Activated naive CD4-positive, alpha-beta T cell treated with anti-CD3 and anti-CD28 coated beads for 36 hours (primary cell): ENCODE measurements at places on chromosomes 1 and 21. TPM values are rescaled to one million over a fixed set of nuclear protein-coding genes. Genes with fewer than 3 reads are reported as not detected.

ALX3 gene
- total RNA-seq = not detected

VCAM1 gene
- total RNA-seq = not detected

FCGR1A gene
- total RNA-seq = not detected

ETNK2 gene
- 0.93 TPM for total RNA-seq

SERTAD4 gene
- not detected for total RNA-seq

CA6 gene
- total RNA-seq = 0.62 TPM

RXFP4 gene
- total RNA-seq = 0.29 TPM

GRCh38 chr1:84363019-84363418, 35.3 kb upstream of the DNASE2B start:
- DNase-seq = no peak

GRCh38 chr1:5481889-5482288, 510.3 kb downstream of the NPHP4 start:
- DNase-seq = peak; percentile 56

- no peak for DNase-seq
Measured at GRCh38 chr1:32380057-32380456, 14.2 kb downstream of the BSDC1 start.

- no peak for DNase-seq
Measured at GRCh38 chr1:108064255-108064654, 99.3 kb upstream of the VAV3 start.

GRCh38 chr1:203906932-203907331, 45.5 kb downstream of the SNRPE start:
- no peak for DNase-seq

- no peak for DNase-seq
Measured at GRCh38 chr1:40984531-40984930, 5.0 kb downstream of the CTPS1 start.

DNA sequence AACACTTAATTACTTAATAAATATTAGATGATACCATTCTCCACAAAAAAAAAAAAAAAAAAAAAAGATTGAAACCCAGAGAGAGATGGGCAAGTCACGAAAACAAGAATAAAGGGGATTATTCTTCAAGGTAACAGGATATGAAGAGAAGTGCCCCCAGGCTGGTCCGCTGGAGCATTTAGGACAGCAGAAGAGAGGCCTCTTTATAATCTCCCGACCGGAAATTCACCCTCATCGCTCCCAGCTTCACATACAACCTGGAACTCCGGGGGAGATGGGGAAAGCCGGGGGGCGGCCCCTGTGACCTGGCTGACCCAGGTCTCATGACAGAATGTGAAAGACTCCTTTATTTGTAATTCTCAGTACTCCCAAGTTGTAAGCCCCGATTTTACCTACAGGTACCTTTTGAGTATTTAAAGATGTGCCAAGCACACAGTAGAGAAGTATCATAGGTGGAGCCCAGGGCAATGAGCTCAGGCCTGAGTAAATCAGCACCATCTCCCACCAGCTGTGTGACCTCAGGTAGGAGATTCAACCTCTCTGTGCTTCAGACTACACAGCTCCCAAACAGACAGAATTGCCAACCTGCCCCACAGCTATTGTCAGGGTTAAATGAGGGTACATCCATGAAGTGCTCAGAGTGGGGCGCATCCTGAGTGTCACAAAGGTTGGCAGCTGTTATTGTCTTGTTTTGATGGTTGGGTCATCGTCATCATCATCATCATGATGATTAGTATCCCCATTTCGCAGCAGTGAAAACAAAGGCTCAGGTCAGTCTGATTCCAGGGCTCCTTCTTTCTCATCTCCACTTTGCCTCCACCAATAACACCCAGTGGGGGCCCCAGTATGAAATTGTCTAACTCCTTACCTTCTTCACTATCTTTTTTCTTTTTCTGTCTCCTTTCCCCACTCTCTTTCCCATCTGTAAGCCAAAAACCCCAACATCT, 148.4 kb downstream of the PSMG1 start:
- DNase-seq = no peak

DNA sequence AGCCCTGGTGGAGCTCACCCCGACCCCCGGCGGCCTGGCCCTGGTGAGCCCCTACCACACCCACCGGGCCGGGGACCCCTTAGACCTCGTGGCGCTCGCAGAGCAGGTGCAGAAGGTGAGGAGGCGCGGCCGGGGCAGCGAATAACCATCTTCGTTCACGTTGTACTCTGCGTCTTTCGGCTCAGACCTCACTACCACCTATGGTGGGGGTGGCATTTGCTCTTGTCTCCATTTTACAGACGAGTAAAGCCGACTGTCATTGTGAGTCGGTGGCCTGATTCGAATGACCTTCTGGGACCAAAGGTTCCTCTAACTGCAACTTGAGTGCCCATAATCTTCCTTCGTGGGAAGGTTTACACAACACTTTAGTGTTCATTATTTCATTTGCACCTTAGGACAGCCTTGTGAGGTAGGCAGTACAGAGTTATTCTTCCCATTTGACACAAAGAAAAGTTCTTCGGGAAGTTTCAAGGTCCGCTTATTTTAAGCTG, 506 bp downstream of the C1orf50 start:
- no peak for DNase-seq

- no peak for DNase-seq
Measured at GRCh38 chr1:53165408-53165961, 23.0 kb upstream of the SLC1A7 start.

DNA sequence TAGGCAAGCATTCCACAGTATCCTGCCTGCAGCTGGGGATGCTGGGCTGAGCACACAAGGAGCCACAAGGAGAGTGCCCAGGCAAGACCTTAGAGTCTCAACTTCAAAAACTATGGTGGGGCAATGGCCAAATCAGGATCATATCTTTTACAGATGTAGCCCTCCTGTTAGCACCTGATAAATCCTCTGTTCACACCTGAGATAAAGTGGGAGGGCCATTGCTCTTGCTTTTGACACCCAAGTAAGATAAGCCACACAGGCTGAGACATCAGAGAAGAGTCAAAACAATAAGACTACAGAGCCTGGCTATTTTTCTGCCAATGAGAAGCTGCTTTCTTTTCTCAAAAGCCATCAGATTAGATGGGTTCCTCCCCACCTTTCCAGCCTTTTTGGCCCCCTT, 148.9 kb downstream of the AJAP1 start:
- DNase-seq = no peak

GRCh38 chr1:203055161-203055799, 29.0 kb downstream of the PPFIA4 start:
- DNase-seq = no peak

DNA sequence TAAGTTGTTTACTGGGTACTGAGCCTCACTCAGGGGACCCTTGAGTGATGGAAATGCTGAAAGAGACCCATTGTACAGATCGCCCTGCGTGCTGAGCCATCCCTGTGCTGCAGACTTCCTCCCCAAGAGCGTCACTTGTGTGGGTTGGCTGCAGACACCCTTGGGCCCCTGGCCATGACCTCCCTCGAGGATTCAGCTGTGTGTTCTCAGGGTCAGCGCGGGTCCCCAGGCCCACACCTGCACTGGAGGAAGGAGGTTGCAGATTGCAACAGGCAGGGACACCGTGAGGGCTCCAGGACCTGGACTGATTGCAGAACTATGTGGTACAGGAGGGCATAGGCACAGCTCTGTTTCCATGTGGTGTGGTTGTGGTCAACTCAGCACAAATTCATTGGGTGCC, 4.4 kb downstream of the SNAP47 start:
- DNase-seq = no peak
